CD4-positive, CD25-positive, alpha-beta regulatory T cell (primary cell): ENCODE measurements at places on chromosomes 7 and 10. TPM values are rescaled to one million over a fixed set of nuclear protein-coding genes. Genes with fewer than 3 reads are reported as not detected.

GRCh38 chr7:97009753-97010732, 4.7 kb downstream of the DLX6 start:
- H3K4me3 ChIP-seq = no peak overlapping the region
- H3K36me3 ChIP-seq = no peaks in the 10 kb centered on the region
- no peak overlapping the region for H3K27ac ChIP-seq
- DNase-seq = no peak
- peaks cover 19% of the 10 kb centered on the region for H3K4me1 ChIP-seq
- H3K27me3 ChIP-seq = peaks cover 69% of the 10 kb centered on the region

DNA sequence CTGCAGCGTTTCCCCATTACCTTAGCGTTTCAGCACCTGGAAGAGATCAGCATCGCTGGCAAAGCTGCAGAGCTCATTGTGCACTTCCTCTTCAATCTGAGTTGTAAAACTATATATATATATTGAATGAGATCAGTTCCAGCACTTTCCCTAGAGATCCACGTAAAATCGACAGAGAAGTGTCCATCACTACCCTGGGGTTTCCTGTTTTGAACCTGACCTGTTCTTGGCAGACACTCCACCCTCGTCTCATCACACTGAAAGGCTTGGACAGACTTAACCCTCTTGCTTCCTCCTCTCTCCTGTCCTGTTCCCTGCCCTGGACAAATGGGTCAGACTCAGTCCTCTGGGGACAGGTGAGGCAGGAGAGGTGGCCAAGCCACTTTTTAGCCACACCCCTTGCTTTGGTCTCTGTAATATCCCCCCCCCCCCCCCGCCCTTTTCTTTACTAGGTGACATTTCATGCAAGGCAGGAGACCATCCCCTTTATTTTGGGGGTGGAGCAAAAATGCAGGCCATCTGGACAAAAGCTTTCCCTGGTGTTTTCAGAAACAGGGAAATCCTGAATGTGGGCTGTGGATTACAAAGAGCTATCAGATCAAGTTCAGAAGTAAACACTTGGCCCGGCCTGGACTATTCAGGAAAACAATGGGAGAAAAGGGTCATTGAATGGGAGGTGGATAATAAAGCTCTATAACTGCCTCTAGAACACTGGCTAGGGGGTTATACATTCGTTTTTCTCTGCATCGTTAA, 83.7 kb upstream of the KDM7A start:
- H3K36me3 ChIP-seq = no peaks in the 10 kb centered on the region
- H3K4me3 ChIP-seq = no peak overlapping the region
- H3K4me1 ChIP-seq = peaks cover 21% of the 10 kb centered on the region
- no peak for DNase-seq
- H3K27ac ChIP-seq = no peak overlapping the region

- no peak overlapping the region for H3K4me3 ChIP-seq
- H3K4me1 ChIP-seq = no peaks in the 10 kb centered on the region
- peaks cover 2% of the 10 kb centered on the region for H3K27me3 ChIP-seq
- DNase-seq = no peak
Observed at GRCh38 chr10:91335147-91335546, 75.0 kb upstream of the HECTD2 start.

GRCh38 chr10:97123765-97124164, 62.0 kb downstream of the SLIT1 start:
- H3K36me3 ChIP-seq = no peaks in the 10 kb centered on the region
- no peaks in the 10 kb centered on the region for H3K27me3 ChIP-seq
- no peaks in the 10 kb centered on the region for H3K4me1 ChIP-seq
- H3K4me3 ChIP-seq = no peak overlapping the region

GRCh38 chr7:98483276-98483963, 82.5 kb upstream of the BAIAP2L1 start:
- no peak for DNase-seq
- H3K4me3 ChIP-seq = no peak overlapping the region
- H3K27me3 ChIP-seq = no peaks in the 10 kb centered on the region
- no peaks in the 10 kb centered on the region for H3K4me1 ChIP-seq
- no peak overlapping the region for H3K27ac ChIP-seq

The CYP3A4 gene
- total RNA-seq = not detected
